ENCODE measurements at places on chromosomes 7 and 10.

DNA sequence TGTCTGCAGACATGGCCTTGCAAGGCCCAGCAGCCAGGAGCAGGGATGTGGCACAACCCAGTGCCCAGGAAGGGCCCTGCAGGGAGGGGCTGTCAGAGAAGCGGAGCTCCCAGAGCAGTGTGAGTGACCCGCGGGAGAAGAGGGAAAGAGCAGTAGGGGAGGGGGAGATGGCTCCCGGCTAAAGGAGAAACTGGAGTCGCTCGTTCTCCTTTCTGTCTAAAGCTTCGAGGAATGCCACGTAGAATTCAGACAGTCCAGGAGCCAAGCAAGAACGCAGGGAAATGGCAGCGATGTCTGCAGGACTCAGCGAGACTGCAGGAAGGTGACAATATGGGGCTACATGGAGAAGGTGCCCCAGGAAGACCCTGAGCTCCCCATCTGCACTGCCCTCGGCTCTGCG lies 22.4 kb upstream of the HABP2 start:
- peaks cover 6% of the 10 kb centered on the region for H3K27me3 ChIP-seq
- no peak for DNase-seq
- H3K36me3 ChIP-seq, result no peaks in the 10 kb centered on the region
- H3K4me1 ChIP-seq, result peaks cover 2% of the 10 kb centered on the region
- no peak overlapping the region for H3K4me3 ChIP-seq
- H3K27ac ChIP-seq, result no peak overlapping the region

GRCh38 chr7:18177815-18178660 lies 150.4 kb upstream of the PRPS1L1 start:
- H3K27ac ChIP-seq, result peak overlapping the region; percentile 34
- H3K4me1 ChIP-seq, result peaks cover 18% of the 10 kb centered on the region
- H3K4me3 ChIP-seq, result peak overlapping the region; percentile 65
- no peaks in the 10 kb centered on the region for H3K36me3 ChIP-seq
- no peaks in the 10 kb centered on the region for H3K27me3 ChIP-seq
- peak; percentile 21 for DNase-seq

DNA sequence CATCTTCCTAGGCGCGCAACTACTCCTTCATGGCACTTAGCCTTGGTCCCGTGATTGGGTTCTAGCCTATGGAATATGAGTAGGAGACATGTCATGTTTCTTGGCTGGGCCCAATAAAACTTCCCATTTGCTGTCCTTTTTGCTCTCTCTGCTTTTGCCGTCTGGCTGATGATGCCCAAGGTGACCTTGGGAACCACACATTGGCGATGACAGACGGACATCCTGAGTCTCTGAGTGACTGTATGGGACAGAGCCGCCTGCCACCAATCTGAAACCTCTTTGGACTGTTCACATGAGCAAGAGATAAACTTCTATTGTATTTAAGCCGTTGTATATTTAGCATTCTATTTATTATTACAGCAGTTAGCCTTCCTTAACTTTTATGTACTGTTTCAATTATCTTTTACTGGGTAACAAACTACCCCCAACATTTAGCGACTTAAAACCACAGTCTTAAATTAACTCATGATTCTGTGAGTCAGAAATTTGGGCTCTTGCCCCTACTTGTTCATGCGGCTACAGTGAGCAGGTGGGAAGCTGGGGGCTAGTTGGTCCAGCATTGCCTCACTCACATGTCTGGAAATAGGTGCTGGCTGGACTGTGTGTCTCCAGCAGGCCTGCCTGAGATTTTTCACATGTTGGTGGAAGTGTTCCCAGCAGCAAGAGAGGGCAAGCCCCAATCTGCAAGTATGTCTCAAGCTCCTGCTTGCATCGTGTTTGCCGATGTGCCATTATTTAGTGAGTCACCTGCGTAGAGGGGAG lies 71.7 kb downstream of the NOD1 start:
- no peak overlapping the region for H3K27ac ChIP-seq
- H3K4me3 ChIP-seq, result no peak overlapping the region
- H3K27me3 ChIP-seq, result no peaks in the 10 kb centered on the region
- H3K4me1 ChIP-seq, result peaks cover 12% of the 10 kb centered on the region
- H3K36me3 ChIP-seq, result peaks cover 17% of the 10 kb centered on the region

- H3K4me3 ChIP-seq, result no peak overlapping the region
- H3K27ac ChIP-seq, result no peak overlapping the region
- no peaks in the 10 kb centered on the region for H3K4me1 ChIP-seq
- no peaks in the 10 kb centered on the region for H3K36me3 ChIP-seq
- H3K27me3 ChIP-seq, result no peaks in the 10 kb centered on the region
- DNase-seq, result no peak
These were observed 431.4 kb downstream of the ACTR3B start for GRCh38 chr7:153190986-153191385.

- no peaks in the 10 kb centered on the region for H3K36me3 ChIP-seq
- no peak overlapping the region for H3K27ac ChIP-seq
These were observed 283.0 kb downstream of the TCF7L2 start for GRCh38 chr10:113232928-113233511.

GRCh38 chr10:78953113-78953798 lies 115.5 kb upstream of the ZMIZ1 start:
- H3K27me3 ChIP-seq, result peaks cover 68% of the 10 kb centered on the region
- peaks cover 4% of the 10 kb centered on the region for H3K4me1 ChIP-seq
- no peak for DNase-seq
- no peak overlapping the region for H3K27ac ChIP-seq
- no peaks in the 10 kb centered on the region for H3K36me3 ChIP-seq

- DNase-seq, result no peak
- H3K27me3 ChIP-seq, result peaks cover 9% of the 10 kb centered on the region
- no peaks in the 10 kb centered on the region for H3K36me3 ChIP-seq
- peaks cover 7% of the 10 kb centered on the region for H3K4me1 ChIP-seq
These were observed 15.2 kb downstream of the TMEM176B start for GRCh38 chr7:150784954-150785353.

- H3K27ac ChIP-seq, result no peak overlapping the region
- H3K27me3 ChIP-seq, result no peaks in the 10 kb centered on the region
- no peak overlapping the region for H3K4me3 ChIP-seq
- no peak for DNase-seq
- no peaks in the 10 kb centered on the region for H3K36me3 ChIP-seq
- H3K4me1 ChIP-seq, result peaks cover 6% of the 10 kb centered on the region
These were observed 46.6 kb downstream of the MACC1 start for GRCh38 chr7:20170633-20171032.

- peaks cover 13% of the 10 kb centered on the region for H3K27me3 ChIP-seq
- no peaks in the 10 kb centered on the region for H3K4me1 ChIP-seq
- no peak overlapping the region for H3K4me3 ChIP-seq
- no peaks in the 10 kb centered on the region for H3K36me3 ChIP-seq
These were observed 25.0 kb downstream of the YKT6 start for GRCh38 chr7:44225566-44226395.

- peaks cover 5% of the 10 kb centered on the region for H3K27me3 ChIP-seq
- no peak overlapping the region for H3K4me3 ChIP-seq
- no peak overlapping the region for H3K27ac ChIP-seq
- no peaks in the 10 kb centered on the region for H3K36me3 ChIP-seq
- H3K4me1 ChIP-seq, result no peaks in the 10 kb centered on the region
- DNase-seq, result no peak
These were observed 70.4 kb upstream of the HECTD2 start for GRCh38 chr10:91339729-91340128.

DNA sequence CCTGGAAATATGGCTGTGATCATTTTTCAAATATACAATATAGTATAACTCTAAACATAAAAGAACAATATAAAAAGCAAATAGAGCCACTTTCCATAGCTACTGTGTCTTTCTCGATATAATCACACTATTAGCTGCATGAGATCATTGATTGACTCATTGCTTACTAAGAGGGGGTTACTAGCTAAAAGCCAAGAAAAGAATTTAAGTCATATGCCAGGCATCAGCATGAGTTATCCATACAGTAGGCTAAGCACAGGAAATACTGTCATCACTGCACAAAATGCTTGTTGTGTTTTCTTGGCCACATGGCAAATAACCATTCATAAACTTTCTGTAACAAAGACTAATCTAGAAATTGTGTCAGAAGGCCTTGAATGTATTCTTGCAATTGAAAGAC lies 18.8 kb upstream of the ABCB5 start:
- DNase-seq, result no peak
- H3K4me1 ChIP-seq, result no peaks in the 10 kb centered on the region
- H3K36me3 ChIP-seq, result no peaks in the 10 kb centered on the region
- no peak overlapping the region for H3K27ac ChIP-seq
- H3K4me3 ChIP-seq, result no peak overlapping the region

DNA sequence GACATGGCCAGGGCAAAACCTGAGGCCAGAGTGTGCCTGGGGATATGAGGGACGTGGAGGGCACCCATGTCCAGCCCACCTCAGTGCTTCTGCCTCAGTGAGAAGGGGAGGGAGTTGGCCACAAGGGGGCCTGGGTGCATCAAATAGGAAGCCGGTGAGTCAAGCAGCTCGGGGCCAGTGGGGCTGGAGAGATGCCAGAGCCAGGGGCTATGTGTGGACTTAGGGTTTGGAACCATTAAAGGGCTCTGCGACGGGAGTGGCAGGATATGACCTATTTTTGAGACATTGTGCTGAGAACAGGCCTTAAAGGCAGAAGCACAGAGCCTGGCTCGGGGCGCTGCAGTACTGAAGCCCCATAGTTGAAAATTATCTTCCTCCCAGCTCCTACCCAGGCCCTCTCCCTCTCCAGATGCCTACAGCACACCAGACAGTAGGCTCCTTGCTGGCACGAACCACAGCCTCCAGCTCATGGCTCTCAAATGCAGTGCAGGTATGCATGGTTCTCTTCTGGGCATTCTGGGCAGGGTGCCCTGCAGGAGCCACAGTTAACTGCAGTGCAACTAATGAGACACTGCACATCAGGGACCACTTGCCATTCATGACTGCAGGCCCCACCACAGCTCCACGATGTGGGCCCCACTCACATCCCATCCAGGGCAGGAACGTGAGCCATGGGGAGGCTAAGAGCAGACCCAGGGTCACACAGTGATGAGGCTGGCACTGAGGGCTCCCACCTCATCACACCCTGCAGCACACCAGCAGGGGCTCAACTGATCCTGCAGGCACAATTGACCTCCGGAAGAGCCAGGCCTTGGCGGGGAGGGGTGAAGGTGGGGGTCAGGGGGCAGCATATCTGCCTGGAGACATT lies 7.2 kb upstream of the PGAM2 start:
- H3K36me3 ChIP-seq, result peaks cover 26% of the 10 kb centered on the region
- H3K27me3 ChIP-seq, result no peaks in the 10 kb centered on the region
- H3K4me3 ChIP-seq, result peak overlapping the region; percentile 59
- peak overlapping the region; percentile 99 for H3K27ac ChIP-seq
